Stimulated activated CD4-positive, alpha-beta T cell treated with anti-CD3 and anti-CD28 coated beads, Interleukin-4, amount 100 ng/mL, for 48 hours (primary cell): ENCODE measurements at places on chromosomes 7 and 10.

DNA sequence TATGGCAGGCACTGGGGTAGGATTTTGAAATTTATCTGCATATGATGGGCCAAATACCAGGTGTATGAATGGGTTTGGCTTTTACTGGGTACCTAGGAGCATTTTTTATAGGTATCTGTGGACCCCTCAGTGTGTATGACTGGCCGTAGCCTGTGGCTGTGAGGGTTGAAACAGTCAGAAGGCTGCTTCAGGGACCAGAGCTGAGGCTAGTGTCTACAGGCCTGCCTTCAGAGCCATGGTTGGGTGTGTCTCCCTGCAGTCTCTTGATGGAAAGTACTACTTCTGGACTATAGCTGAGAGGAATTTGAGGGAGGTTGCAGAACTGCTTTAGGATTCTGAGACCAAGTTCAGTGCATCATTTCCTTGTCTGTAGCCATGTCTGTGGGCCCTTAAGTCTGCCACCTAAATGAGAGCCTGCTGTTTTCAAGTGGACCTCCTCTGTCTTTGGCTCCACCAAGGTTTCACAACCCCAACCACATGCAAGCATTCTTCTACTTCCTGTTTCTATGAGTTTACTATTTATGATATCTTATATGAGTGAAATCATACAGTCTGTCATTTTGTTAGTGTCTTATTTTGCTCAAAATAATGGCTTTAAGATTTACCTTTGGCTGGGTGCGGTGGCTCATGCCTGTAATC lies 19.9 kb upstream of the ZNF138 start:
- DNase-seq = no peak

DNA sequence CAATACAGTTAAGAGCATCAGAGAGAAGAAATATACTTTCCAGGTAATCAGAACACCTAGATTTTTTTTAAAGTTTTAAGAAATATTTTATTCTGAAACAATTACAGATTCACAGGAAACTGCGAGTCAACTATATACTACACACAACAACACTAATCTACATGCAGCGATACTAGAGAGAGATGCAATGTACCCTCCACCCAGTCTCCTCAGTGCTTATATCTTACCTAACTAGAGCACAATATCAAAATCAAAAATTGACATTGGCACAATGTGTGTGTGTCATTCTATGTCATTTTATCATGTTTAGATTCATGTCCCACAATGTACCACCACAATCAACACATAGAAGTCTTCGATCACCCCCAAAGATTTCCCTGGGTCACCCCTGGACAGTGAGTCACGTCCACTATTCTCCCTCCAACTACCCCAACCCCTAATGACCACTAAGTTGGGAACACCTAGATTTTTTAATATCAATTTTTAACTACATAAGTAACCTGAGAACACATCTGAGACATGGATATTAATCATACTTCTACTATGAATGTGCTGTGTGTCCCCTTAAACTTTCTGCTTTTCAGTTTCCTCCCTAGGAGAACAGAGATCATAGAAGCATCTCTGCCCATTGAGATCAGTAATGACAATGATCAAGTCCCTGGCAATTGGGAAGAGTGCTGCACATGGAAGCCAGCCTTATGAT lies 86.5 kb downstream of the GSAP start:
- no peak for DNase-seq

GRCh38 chr10:9635691-9636090 lies 1382.0 kb upstream of the CELF2 start:
- no peak for DNase-seq

GRCh38 chr7:50480797-50481196 lies 30.6 kb upstream of the FIGNL1 start:
- DNase-seq = no peak

DNA sequence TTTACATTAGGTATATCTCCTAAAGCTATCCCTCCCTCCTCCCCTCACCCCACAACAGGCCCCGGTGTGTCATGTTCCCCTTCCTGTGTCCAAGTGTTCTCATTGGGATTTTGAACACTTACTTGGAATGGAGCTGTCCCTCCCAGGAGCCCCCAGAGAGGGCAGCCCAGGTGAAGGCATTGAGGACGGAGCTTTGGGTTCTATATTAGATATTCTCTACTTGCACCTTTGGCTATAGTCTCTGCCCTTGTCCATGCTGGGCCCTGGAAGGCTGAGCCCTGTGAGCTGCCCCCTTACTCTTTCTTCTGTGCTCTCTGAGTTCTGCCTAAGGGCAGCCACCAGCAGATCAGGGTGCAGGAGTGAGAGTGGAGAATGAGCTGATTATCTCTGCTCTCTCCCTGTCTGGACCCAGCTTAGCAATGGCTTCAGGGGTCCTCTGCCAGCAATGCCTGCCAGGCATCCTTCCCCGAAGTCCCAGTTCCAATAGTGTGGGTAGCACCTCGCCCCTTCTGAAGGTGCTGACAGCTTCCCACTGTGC lies 11.2 kb downstream of the ADRA2A start:
- no peak for DNase-seq

- DNase-seq = no peak
These were observed 29.8 kb upstream of the SLC16A12 start for GRCh38 chr10:89565180-89565579.

DNA sequence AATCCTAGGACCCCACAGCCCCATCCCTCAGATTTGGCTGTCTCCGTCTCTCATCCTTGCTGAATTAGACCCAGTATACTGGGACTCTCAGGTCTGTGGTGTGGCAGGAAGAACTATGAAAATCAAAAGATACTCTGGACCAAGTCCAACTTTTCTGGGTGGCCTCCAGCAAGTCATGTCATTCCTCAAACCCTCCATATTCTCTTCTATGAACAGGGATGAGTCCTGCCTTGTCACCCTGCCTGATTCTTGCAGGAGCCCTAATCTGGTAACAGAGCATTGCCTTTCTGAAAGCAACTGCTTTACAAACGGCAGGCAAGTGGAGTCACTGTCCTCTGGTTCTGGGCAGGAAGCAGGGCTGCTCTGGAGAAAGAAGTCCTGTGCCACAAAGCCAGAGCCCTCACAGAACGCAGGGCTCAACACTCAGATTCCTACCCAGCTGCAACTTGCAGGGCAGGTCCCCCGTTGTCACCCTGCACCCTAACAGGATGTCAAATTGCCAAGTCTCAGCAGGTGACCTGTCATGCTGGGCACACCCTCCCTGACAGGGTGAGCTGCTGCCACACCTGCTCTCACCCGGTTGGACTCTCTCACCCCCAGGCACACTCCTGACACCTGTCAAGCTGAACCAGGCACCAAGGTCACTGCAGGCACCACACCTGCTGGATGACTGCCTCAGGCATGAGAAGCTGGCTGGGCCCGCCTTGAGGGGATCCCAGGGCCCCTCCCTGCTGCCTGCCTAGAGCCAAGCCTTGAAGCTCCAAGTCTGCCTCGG lies 227.7 kb downstream of the KCNMA1 start:
- DNase-seq = no peak

DNA sequence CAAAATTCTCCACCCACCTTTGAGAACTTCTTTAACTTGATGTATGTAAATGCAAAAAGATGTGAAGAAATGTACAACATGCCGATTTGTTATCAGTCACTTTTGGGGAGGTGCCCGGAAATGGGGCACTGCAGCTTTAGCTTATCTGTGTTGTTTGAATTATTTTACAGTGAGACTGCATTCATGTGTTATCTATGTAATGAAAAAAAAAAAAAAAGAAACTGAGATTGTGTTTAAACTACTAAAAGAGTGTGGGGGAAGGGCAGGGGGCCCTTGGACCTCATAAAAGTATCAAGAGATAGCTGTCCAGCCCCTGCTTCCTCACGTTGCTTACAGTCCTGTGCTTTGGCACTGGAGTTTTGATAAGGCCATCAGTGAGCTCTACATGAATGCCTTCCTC lies 259.4 kb downstream of the STK31 start:
- no peak for DNase-seq

DNA sequence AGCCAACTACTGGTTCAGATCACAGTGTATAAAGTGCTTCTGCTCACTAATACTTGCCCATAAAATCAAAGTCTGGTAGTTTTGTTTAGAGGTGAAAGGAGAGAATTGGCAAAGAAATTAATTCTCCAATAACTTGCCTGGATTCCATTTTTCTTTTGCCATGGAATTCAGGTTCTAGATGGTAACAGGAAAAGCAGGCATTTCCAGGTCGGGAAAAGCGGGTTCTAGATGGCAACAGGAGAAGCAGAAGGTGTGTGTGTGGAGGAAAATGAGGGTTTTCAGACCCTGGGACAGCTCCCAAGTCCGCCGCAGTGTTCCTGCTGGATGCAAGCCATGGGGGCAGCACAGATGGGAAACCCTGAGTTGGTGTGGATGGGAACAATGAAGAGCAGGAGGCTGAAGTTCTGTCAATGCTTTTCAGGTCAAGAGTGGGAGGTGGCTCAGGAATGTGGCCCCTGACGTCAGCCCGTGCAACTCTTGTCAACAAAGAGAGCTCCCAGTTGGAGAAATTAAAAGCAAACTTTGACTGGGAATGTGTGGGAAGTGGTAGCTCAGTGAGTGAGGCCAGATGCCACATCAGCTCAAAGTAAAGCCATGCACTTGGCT lies 696.7 kb downstream of the LRMDA start:
- DNase-seq = no peak

GRCh38 chr10:78045237-78045636 lies 11.6 kb downstream of the RPS24 start:
- no peak for DNase-seq

DNA sequence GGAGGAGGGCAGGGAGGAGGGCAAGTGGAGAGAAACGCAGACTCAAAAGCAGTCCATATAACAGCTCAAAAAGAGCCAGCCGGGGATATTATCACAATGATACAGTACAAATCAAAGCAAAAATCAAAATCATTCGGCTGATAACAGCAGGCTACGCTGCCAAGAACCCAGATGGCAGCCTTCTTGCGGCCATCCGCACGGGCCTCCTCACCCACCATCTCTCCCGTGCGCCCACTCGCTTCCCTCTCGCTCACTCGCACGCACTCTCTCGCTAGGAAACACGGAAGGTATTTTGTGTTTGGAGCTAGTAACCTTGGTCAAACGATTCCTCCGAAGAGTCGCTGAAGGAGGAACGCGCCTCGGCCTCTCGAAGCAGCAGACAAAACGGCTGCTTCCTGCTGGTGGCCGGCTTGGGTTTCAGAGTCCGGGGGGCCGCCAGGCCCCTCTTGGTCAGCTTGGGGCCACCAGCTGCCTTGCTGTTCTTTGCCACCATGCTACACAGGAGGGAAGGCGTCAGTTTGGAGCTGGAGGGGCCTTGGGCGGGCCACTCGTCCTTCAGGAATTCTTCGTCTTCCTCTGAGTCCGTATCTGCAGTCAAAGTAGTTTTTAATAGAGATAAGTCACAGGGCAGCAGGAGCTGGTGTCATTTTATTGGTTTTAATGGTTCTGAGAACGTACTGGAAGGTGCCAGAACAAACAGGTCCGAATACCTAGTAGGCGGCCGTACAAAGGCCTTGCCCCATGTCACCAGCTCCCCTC lies 68.9 kb downstream of the SLC29A4 start:
- DNase-seq = no peak

- DNase-seq = no peak
These were observed 13.7 kb downstream of the UBE3C start for GRCh38 chr7:157152391-157152937.

DNA sequence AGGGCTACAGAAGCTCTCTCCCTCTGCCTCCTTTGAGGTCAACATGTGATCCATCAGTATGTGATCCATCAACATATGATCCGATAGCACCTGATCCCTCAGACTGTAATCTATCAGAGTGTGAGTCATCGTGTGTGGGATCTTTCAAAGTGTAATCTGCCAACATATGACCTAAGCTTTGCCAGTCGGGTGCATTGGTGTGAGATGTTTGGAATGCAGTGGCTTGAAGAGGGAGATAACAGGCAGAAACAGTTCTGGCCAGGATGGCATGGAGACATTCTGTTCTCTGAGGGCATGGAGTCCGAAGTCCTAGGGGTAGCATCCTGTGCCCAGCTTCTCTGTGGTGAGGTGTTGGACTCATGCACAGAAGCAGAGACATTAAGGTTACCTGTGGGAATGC lies 217.7 kb upstream of the ETV1 start:
- no peak for DNase-seq

DNA sequence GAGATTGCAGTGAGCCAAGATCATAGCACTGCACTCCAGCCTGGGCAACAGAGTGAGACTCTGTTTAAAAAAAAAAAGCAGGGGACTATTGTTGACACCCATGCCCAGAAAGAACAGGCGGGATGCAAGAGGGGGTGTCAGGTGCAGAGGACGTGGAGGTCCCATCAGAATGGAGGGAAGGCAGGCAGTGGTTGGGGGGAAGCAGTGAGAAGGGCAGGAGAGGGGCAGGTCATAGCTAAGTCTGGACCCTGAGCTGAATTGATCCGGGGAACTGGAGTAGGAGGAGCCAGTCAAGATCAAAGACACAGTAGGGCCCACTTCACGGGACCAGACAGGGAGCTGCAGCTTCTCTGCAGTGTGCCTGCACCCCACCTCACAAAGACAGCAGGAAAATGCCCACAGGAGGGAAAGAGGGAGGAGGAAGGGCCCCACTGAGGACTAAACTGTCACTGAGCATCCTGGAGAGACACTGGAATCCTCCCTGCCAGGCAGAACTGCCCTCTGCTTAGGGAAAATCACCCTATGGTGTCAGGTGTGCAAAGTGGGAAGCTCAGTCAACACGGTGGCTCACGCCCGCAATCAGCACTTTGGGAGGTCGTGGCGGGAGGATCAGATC lies 27.3 kb upstream of the ECHDC3 start:
- DNase-seq = no peak

DNA sequence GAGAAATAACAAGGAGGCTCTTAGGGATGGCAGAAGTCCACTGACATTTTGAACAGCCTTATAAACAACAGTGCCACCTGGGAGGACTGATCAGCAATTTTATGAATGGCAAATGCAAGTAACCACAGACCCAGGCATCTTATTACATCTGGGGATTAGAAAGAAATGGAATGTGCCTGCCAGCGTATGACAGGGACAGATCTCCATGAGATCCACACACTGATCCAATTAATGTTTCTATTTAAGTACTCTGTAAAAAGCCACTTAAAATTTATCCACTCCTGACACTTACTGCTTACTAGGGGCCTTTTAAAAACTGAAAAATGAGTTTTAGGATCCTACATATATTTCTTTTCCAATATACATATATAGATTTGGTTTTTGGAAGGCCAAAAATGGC lies 28.6 kb downstream of the PARD3 start:
- no peak for DNase-seq
